ENCODE measurements at places on chromosomes 7 and 10.
A peak's percentile ranks its signal among the peaks of the same experiment; 100 is the strongest.

DNA sequence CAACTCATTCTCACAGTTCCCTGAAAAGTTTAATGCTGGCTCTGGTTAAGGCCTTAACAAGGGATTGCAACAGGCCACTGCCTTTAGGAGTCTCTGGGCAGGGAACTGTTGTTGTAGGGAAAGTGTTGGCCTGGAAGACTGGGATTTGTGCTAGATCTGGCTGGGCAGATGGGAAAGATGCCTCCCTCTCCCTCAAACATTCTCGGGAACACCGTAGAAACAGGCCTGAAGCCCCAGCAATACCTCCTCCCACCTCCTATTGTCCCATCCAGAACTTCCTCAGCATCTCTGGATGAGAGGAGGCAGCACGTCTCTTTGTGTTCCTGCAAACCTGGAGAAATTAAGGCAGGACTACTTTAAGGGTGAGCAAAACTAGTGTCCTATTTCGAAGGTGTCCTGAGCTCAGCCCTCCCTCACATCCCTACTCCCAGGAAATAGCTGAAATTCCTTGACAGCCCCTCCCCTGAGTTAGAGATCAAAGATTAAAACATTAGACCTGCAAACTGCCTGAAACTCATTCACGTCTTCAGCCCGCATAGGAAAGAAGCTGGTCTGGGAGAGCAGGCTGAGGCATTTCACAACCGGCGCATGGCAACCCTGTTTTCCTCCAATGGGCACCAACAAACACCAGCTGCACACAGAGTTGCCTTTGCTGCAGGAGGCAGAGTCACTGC lies 10.9 kb upstream of the MAP3K8 start:
- DNase-seq, result no peak

GRCh38 chr7:117043108-117043825 lies 90.0 kb downstream of the ST7 start:
- no peak for DNase-seq

- no peak for DNase-seq
Observed at GRCh38 chr10:91879515-91880170, 29.6 kb downstream of the FGFBP3 start.

DNA sequence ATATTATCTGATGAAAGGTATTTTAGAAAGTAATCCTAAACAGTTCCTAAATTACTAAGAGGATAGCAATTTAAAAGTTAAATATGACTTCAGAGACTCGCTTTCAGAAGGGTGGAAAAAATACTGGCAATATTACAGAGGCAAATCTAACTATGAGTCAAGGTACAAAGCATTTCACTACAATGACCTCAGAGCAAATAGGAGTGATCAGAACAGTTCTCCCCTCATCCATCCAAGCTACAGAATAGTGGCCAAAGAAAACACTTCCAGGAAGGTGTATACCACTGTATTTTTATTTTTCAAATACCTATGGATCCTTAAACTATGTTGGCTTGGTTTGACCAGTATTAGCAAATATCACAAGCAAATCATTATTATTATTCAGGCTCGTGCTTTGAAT lies 112.8 kb upstream of the ODAD2 start:
- no peak for DNase-seq

- no peak for DNase-seq
Observed at GRCh38 chr7:47465191-47465590, 116.7 kb downstream of the TNS3 start.

GRCh38 chr10:7205656-7206055 lies 205.2 kb downstream of the SFMBT2 start:
- no peak for DNase-seq

- no peak for DNase-seq
Observed at GRCh38 chr7:27251652-27252590, 9.3 kb downstream of the EVX1 start.

GRCh38 chr7:17289074-17289645 lies 9.3 kb upstream of the AHR start:
- DNase-seq, result no peak

GRCh38 chr10:46286991-46287693 lies at the start of gene ANTXRL:
Gene ANTXRL, plus strand, starts transcription at chr10:46286997. Its CDS starts 266 bp downstream, at chr10:46287263.
- DNase-seq, result no peak

DNA sequence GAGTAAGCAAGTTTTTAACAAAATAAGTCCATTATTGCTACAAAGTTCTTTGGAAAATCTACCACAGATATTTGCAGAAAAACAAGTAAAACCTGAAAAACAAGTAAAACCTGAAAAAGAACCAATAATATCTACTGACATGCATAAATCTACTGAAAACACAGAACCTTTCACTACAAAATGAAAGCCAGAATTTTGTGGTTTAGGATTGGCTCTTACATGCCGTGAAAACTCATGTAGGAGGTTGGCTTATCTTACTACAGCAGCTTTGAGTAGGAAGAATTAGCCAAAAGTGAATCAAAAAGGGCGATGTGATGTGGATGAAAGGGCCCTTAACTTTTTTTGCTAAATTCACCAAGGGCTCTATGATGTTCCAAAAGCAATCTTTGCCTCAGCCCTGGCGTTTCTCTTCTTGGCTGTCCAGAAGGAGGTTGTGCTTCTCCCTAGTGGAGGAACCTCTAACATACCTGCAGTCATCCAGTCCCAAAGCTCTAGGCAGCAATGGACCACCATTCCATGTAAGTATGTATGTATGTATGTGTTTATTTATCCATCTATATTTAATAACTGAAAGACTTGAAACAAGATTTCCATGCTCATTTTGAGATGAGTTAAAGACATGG lies 93.5 kb upstream of the ZNF804B start:
- no peak for DNase-seq

GRCh38 chr7:143390104-143390772 lies 9.1 kb downstream of the ZYX start:
- no peak for DNase-seq

DNA sequence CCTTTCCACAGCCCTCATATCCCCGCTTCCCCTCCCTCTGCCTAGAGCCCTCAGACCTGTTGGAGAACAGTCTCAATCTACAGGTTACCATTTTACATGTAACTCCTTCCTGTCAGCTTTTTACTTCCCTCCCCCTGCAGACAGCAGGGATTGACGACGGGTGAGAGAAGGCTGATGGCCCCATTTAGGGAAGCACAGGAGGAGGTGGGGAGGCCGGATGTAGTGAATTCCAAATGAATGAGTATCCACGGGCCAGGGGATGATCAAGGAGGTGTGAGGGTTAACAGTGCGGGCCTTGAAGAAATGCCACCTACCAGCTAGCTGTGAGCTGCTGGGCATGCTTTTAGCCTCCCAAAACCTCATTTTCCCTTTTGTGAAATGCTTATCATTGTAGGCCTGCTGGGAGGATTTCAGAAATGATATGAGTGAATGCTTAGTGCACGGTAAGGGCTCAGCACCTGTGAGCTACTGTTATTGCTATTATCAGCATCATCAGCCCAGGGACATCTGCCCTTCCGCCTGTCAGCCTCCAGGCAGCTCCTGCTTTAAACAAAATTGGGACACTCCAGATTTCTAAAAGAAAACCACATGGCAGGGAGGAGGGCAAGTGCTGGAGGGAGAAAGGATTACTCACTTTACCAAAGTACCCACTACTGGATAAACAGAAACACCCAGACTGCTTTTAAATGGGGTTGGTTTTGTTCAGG lies 6.5 kb upstream of the NANOS1 start:
- no peak for DNase-seq

DNA sequence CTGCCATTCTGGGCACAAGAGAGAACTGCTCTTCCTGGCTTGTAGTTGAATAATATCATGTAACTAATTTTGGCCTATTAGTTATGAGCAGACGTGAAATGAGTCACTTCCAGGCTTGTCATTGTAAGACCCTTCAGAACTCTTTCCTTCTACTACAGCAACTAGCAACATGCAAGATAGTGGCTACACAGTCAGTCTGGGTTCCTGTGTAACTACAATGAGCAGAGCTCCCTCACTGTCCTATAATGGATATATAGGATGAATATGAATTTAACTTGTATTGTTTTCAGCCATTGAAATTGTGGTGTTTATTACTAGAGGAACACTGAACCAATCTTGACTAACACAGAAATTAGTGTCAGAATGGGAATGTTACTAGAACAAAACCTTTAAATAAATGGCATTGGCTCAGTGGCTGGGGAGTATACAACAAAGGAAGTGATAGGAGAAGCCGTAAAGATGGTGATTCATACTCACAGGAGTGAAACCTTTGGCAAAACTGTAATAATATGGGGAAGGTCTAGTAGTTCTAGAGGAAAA lies 2.9 kb upstream of the MTPN start:
- no peak for DNase-seq

- no peak for DNase-seq
Observed at GRCh38 chr10:132798876-132799275, 12.9 kb upstream of the NKX6-2 start.

GRCh38 chr10:69866246-69866687 lies 64.6 kb downstream of the COL13A1 start:
- no peak for DNase-seq

- DNase-seq, result peak; percentile 81
Observed at GRCh38 chr10:22316286-22317075, at the start of gene COMMD3. Gene COMMD3, plus strand, starts transcription at chr10:22316388. Its CDS starts 30 bp downstream, at chr10:22316418.

DNA sequence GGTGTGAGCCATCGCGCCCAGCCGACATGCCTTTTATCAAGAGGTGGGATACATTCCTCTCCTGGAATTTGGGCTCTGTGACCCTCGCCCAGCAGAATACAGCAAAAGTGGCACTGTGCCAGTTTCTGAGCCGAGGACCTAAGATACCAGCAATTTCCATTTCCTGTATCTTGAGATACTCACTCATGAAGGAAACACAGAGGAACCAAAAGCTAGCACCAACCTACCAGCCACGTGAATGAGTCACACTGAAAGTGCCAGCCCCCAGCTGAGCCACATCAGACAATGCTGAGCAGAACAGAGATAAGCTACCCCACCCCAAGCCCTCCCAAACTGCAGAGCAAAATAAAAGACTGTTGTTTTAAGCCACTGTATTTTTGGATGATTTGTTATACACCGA lies 56.3 kb downstream of the CACUL1 start:
- peak; percentile 70 for DNase-seq

DNA sequence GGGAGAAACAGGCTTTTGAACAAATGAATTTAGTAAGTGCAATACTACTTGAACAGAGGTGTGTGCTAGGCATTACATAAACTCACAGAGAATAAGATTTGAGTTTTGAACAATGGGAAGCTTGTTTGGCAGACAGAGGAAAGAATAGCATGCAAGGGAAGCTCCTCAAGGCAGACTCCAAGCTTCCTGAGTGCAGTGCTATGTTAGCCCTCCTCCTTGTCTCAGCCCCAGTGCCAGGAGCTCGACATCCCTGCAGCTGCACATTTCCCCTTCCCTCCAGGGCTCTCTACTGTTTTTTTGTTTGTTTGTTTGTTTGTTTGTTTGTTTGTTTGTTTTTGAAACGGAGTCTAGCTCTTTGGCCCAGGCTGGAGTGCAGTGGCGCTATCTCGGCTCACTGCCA lies 237.5 kb downstream of the IPMK start:
- no peak for DNase-seq

DNA sequence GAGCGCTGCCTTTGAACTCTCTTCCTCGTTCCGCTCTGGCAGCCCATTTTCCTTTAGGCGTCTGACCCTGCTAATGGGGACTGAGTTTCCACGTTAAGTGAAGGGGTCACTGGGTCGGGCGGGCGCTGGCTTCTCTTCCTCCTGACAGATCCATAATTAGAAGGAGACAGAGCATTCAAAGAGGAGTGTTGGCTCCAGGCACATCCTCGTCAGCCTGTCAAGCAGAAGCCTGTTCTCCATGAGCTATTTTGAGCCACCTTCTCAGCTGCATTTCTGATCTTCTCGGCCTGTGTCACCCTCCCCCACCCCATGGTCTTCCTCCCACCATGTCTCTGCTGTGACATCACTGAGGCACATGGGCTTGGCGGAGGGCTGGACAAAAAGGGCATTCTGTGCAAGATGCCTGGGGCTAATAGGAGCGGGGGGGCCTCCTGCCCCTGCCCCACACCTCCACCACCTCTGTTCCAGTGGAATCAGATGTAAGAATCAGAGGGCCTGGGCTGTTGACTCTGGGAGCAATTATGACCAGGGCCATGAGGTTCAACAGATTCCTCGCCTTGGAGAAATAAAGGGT lies 248.1 kb downstream of the PLXNA4 start:
- no peak for DNase-seq

GRCh38 chr7:4056552-4057288 lies 625.4 kb upstream of the FOXK1 start:
- no peak for DNase-seq

DNA sequence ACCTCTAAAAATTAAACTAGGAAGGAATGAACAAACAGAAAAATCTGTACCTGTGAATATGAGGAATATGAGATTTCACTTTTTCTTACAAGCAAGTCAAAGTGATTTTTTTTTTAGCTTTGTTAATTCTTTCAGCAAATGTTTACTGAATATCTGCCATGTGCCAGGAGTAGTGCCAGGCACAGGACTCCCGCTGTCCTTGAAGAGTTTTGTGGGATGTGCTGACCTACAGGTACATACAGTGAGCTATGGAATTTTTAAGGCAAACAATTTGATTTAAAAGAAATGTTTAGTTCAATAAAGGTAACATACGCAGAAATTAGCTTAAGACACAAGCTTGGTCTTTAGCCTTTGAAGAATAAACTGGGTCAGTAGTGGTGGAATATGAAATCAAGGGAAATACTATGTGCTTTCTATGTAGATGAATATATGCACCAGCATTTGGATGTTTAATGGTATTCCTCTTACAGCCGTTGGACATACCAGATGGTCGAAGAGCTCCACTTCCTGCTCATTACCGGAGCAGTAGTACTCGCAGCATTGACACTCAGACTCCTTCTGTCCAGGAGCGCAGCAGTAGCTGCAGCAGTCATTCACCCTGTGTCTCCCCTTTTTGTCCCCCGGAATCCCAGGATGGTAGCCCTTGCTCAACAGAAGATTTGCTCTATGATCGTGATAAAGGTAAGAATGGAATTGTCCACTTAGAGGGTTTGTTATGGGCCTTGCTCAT lies 102.0 kb downstream of the GLCCI1 start:
- no peak for DNase-seq

- no peak for DNase-seq
Observed at GRCh38 chr7:87528730-87529129, 53.2 kb upstream of the ABCB4 start.

- no peak for DNase-seq
Observed at GRCh38 chr10:132242103-132242840, 55.5 kb downstream of the DPYSL4 start.

GRCh38 chr7:156935250-156935649 lies 14.3 kb upstream of the NOM1 start:
- DNase-seq, result no peak

- DNase-seq, result no peak
Observed at GRCh38 chr7:114530057-114530611, 115.5 kb downstream of the FOXP2 start.

- no peak for DNase-seq
Observed at GRCh38 chr10:14474656-14475055, 143.9 kb upstream of the FRMD4A start.

- DNase-seq, result no peak
Observed at GRCh38 chr7:44063547-44063893, 1.8 kb downstream of the PGAM2 start.

- no peak for DNase-seq
Observed at GRCh38 chr7:157383868-157384267, 47.1 kb downstream of the DNAJB6 start.

- no peak for DNase-seq
Observed at GRCh38 chr7:148412691-148413090, 177.9 kb upstream of the C7orf33 start.

GRCh38 chr7:99374111-99375064 lies at the start of gene ARPC1B:
Gene ARPC1B, plus strand, starts transcription at chr7:99374730. Its CDS starts 10,985 bp downstream, at chr7:99385715.
- peak; percentile 90 for DNase-seq

GRCh38 chr10:77555591-77556212 lies 81.9 kb downstream of the KCNMA1 start:
- DNase-seq, result no peak
